ENCODE measurements at places on chromosomes 6 and 20.

DNA sequence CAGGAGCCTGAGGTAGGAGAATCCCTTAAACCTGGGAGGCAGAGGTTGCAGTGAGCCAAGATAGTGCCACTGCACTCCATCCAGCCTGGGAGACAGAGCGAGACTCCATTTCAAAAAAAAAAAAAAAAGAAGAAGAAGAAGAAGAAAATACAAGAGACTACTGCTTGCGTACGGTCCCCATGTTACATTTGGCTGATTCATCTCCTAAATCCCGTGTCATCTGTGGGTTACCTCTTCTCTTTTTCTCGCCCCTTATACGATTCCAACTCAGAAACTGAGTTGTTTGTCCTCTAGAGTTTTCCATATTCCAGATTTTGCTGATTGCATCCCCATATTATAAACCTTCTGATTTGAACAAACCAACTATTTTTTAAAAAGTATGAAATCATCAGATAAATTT, 62.4 kb upstream of the NELFCD start:
- no peak for DNase-seq

GRCh38 chr6:7238900-7239589, 74.0 kb downstream of the SSR1 start:
- no peak for DNase-seq

GRCh38 chr6:14277405-14277930, 159.9 kb downstream of the CD83 start:
- DNase-seq: no peak

- DNase-seq: no peak
These were observed 415.0 kb downstream of the PHF3 start for GRCh38 chr6:64050590-64050989.

GRCh38 chr20:50116368-50116999, 3.5 kb upstream of the UBE2V1 start:
- no peak for DNase-seq

DNA sequence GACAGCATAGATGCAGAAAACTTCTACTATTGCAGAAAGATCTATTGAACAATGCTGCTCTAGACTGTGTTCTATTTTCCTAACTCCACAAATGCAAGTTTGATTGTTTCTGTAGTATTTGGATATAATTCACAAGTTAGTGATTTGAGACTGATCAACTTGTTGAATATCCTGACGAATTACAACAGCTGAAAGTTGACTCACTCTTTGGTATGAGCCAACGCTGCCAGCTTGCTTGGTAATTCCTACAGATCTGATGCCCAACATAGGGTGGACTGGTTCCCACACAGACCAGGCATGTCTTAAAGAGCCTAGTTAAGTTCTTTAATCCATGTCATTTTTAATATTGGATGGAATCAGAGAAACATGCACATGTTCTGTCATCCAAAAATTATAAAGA, 231.0 kb upstream of the RAB32 start:
- DNase-seq: no peak

DNA sequence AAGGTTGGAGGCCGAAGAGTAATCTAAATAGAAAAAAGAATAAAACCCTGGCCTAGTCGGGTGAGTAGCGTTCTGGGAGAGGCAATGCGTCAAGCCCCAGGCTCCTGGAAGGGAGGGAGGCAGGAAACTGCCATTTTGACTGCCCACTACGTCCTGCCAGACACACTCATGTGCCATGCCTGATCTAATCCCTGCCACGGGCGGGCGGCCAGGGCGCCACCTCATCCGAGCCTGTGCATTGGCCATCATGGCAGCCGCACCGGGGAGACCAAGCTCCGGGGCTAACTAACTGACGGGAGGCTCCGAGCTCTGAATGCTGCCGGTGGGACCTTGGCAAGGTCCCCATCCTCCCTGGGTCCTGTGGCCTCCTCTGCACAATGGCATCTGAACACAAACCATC, 68.8 kb downstream of the INSM1 start:
- no peak for DNase-seq

DNA sequence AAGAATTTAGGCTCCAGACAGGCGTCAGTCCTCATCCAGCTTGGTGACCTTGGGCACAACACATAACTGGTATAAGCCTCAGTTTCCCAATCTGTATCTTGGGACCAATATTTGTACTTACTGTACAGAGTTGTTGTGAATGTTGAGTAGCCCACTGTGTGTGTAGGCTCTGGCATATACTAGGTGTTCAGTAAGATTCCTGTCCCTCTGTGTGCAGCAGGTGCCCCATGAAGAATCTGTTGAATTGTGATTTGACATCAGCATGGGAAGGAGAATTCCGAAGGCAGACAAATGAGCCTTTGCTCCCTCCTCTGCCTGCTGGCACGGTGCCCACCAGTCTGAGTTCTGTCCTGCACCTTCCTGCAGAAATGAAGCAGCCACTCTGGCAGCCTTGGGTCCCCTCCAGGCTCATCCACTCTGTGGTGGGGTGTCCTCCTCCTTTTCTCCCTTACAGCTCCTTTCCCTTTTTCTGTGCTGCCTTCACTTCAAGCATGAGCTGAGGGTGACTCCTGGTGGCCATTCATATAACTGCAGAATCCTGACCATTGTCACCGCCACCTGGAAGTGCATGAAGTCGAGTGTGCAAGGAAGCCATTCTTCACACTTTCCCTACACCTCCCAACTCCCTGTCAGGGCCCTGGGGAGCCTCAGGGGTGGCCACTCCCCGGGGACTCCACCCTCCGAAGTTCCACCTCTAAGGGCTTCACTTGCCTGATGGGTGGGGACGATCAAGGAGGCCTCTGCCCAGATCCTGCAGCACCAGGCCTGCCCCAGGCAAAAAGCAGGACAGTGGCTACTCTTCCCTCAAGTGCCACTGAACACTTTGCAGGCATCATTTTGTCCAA, 48.2 kb downstream of the MRPL14 start:
- no peak for DNase-seq

DNA sequence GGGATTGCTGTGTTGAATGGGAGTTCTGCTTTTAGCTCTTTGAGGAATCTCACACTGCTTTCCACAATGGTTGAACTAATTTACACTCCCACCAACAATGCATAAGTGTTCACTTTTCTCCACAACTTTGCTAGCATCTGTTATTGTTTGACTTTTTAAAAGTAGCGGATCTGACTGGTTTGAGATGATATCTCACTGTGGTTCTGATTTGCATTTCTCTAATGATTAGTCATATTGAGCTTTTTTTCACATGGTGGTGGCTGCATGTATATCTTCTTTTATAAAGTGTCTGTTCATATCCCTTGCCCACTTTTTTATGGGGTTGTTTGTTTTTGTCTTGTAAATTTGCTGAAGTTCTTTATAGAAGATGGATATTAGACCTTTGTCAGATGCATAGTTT, 588.3 kb upstream of the ADGRB3 start:
- DNase-seq: no peak
